Fibroblast of upper back skin (primary cell): ENCODE measurements at places on chromosomes 11 and 22.
A peak's percentile ranks its signal among the peaks of the same experiment; 100 is the strongest.

DNA sequence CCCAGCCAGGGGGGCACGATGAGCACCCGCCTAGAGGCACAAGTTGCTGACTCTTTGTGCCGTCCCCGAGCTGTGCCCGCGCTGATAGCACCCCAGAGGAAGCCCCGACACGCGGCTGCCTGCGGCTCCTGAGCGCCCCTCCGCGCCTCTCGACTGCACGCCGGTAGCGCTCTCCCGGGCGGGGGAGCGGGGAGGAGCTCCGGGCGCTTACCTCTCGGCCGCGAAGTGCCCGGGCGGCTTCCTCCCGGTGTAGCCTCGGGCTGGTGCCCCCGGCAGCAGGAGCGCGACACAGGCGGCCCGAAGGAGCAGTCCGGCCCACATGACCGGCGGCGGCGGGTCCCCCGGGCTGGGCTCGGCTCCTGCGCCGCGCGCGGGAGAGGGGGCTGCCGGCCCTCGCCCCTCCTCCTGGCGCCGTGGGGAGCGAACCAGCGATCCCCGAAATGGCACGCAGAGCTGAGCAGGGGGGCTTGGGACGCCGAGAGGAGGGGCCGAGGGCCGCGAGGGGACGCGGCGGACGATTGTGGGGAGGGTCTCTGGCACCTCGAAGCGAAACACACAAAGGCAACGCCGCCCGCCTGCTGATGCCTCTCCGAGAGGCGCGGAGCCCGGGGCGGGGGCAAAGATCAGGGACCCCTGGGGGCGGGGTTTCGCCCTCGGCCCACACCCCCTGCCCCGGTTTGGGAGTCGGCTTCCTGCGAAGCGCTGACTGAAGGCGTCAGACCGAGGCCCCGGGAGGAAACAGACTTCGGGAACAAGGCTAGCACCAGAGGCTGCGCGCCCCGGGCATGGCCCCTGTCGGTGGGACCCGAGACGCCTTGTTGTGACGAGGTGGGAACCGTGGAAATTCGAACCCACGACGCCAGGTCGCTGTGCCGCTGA, at the start of gene VWCE:
VWCE (minus strand) TSS at position 600 of the 879 bp plus-strand sequence; CDS start at position 321, 279 bp downstream.
- peak; percentile 42 for DNase-seq

GRCh38 chr22:47787501-47788227, 1025.2 kb downstream of the TBC1D22A start:
- no peak for DNase-seq

GRCh38 chr11:123480290-123480815, 50.3 kb downstream of the GRAMD1B start:
- no peak for DNase-seq

- DNase-seq, result no peak
Measured at GRCh38 chr11:64764040-64764611, 4.4 kb upstream of the PYGM start.

DNA sequence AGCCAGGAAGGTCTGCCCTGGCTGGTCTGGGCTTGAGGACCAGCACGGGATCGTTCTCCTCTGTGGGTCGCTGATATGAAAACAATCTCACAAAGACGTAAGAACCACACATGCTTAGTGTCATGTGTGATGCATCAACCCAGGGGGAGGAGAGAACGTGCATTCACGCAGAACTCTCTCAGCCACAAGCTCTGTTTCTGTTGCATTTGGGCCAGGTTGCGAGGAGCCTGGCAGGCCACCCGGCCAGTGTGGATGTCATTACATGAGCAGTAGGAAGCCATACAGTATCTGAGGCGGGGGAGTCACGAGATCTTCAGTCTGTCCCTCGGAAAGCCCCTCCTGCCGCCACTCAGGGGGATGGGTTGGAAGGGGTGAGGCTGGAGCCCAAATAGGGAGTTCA, 53.1 kb upstream of the KCNQ1OT1 start:
- peak; percentile 22 for DNase-seq

- peak; percentile 35 for DNase-seq
Measured at GRCh38 chr11:64028398-64029115, 7.2 kb upstream of the FLRT1 start.

GRCh38 chr11:25119416-25119815, 622.6 kb downstream of the LUZP2 start:
- no peak for DNase-seq

DNA sequence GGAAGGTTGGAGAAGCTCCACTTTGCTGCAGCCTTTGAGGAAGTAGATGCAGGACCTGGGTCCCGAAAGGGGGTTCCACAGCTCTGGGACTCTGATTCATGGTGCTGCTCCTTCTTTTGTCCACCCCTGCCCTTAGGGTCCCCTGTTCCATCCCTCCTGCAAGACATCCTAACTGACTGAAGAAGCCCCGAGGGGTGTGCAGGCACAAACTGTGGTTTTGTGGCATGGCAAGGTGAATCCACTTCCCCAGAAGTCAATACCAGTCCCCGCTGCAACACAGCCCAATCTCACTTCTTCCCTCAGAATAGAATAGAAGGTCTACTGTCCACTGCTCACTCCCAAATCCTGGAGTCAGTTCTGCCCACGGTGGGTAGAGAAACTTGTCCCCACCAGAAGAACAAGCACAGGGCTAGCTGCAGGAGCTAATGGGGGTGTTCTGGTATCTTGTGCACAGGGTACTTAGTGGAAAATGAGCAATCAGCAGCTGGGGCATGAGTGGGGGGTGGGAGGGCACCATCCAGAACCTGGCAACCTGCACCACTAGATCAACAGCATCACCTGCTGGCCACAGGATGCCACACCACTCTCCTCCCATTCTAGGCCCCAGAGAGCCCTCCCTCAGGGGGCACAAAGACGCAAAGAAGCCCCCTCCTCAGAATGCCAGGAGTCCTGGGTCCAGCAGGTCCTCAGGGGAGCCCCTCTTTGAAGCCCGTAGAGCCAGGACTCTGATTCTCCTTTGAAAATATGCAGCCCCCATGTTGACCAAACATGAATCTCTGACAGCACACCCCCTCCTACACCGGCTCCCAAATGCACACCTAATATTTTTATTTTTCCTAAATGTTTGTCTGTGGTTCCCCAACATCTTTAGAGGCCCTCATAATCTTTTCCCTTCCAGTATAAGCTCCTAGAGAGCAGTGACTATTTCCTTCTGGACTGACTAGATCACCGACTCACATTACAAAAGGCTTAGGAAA, 14.1 kb downstream of the SPATA19 start:
- DNase-seq, result no peak

DNA sequence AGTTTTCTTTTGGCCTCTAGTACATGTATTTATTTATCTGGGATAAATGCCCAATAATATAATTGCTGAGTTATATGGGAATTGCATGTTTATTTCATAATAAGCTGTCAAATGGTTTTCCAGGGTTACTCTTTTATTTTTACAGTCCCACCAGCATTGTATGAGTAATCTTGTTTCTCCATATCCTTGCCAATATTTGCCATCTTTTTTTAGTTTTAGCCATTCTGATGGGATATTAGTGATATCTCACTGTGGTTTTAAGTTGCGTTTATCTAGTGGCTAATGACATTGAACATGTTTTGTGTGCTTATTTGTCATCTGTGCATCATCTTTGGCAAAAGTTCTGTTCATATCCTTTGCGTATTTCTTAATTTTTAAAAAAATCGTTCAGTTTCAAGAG, 372.8 kb upstream of the CCDC179 start:
- DNase-seq, result peak; percentile 85

GRCh38 chr11:30960387-30960992, 374.3 kb upstream of the MPPED2 start:
- peak; percentile 44 for DNase-seq

DNA sequence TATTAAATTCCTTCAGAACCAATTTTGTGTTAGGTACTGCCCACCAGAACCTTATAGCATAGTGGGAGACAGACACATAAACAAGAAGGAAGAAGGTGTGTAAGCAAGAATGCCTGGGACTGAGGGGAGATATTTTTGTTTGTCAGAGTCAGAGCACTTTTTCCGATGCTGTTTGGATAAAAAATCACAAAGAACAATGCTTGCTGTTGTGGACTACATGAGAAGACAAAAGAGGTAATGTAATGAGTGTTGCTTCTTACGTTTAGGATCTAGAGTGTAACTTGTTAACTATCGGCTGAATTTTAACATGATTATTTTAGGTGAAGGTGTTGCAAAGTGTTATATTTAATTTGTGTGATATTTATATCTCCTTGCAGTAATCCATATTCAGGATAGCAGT, 84.9 kb downstream of the ATM start:
- no peak for DNase-seq

GRCh38 chr11:66331542-66332370, 4.5 kb downstream of the RIN1 start:
- no peak for DNase-seq

DNA sequence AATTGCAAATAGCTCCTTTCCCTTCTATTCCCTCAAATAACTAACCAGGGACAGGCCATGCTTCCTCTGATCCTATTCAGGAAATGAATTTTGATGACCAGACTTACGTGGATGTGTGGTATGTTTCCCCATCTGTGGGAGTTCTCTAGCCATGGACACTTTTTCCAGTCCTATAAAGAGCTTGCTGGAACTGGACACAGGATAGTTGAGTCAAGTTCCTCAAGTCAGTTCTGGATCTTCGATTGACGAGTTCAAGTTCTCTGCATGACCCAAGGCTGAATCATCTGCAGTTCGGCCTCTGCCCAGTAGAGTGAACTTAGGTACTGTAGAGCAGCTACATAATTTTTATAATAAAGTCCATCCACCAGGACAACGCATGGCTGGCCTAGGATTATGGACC, 52.7 kb upstream of the CCND1 start:
- peak; percentile 65 for DNase-seq

GRCh38 chr22:22558071-22558971, 744 bp downstream of the PRAME start:
- no peak for DNase-seq

DNA sequence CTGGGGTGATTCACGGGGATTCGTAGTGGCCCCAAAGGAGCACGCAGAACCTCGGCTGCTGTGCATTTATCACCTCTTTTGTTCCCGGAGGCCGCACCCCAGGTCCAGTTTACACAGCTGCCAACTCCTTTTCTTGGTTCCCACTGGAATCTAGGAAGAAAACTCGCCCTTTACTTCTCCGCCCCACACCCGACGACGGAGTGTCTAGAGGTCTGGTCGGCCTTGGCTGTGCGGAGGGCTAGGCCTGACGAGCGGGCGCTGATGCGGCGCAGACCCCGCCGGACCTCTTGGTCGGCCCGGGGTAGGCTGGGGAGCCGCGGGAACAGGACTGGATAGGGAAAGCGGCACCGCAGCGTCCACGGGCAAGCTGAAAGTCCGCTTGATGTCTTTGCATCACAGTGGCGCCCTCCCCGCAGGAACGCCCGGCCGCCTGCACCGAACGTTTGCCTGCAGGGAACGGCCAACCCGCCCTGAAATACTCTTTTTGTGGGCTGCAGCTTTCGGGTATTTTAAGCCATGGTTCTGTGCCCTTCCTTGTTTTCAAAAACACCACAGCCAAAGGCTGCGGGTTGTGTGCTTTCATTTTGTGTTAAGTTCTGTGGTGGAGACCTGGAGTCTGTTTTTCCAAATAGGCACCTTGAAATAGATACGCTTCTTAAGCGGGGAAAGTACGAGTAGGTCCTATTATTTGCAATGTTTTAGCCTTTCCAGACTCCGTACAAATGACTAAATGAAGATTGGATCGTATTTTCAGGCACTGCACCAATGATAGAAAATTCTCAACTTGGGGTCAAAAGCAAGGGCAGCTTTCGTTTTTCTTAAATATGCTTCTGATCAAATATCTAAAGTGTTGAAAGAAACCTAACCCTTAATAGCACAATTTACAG, 829 bp upstream of the ZBED5 start:
- no peak for DNase-seq

DNA sequence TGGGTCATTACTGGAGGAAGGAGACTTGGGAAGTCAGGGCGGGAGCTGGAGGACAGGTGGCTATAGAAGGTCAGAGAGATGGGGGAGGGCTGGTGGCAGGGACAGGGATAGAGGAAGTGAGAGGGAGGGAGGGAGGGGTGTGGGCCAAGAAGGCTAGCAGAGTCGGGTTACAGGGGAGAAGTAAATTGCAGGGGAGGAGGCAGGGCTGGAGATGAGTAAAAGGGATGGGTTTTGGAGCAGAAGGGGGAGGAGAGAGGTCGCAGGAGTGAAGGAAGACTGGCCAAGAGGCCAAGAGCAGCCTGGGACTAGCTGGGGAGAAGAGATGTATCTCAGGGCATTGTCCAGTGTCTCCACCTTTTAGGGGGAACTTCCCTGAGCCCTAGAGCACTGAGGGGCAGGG, 33.0 kb downstream of the LRRC10B start:
- peak; percentile 49 for DNase-seq

DNA sequence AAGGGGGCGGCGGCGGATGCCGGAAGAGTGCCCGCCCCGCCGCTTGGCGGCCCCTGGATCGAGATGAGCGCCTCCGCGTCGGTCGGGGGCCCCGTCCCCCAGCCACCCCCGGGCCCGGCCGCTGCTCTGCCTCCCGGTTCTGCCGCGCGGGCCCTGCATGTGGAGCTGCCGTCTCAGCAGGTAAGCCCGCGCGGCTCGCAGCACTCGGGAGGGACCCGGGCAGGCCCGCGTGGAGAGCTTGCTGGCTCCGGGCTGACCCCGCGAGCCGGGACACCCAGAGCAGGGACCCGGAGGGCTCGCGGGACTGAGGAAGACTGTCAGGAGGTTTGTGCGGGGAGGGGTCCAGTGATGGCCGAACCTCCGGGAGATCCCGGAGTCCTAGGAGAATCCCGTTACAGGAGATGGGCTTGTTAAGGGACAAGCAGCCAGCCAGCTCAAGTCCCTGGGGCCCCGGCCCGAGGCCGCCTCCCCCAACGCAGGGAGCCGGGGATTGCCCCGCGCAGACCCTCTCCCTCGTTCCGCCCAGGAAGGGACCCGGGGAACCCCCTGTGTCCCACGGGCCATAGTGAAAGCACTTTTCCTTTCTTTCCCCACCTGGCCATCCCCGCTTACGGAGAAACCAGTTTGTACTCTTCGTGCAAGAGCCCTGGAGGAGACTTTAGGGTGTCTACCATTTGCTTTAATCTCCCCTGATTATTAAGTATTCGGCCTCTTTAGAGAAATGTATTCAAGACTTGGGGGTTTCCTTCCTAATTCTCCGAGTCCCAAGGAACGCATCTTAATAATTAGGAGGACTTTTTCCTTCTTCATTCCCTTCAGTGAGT, 547 bp downstream of the UVRAG start:
- DNase-seq, result peak; percentile 28

GRCh38 chr11:46391578-46392420, at the start of gene CHRM4:
TSS of gene CHRM4 (minus strand) at chr11:46391776. CDS start at chr11:46386557, 5,219 bp downstream.
- no peak for DNase-seq

GRCh38 chr11:78551066-78551465, 23.6 kb downstream of the NARS2 start:
- no peak for DNase-seq

DNA sequence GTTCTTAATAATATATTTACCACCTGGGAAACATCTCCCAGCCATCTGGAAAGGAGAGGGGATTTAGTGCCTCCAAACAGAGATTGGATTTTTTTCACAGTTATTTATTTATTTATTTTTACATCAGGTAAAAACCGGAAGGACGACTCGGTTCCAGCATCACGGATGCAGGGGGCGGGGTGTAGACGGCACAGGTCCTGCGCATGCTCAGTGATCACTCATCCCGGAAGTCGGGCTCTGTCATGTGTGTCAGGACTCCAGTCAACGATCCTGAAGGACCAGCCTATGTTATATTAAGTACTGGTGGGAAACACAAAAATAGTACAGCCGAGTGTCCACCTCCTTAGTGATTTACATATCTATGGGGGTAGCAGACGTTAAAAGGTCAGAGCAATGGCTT, 467.6 kb downstream of the NTM start:
- DNase-seq, result no peak

GRCh38 chr22:27715106-27715505, 86.5 kb downstream of the MN1 start:
- no peak for DNase-seq
